Activated CD4-positive, alpha-beta T cell treated with anti-CD3 and anti-CD28 coated beads, Interleukin-2, amount 50 U/mL, for 48 hours (primary cell): ENCODE measurements at places on chromosomes 11 and 22.

GRCh38 chr11:46888636-46889035 lies 29.7 kb downstream of the LRP4 start:
- no peak for DNase-seq

GRCh38 chr11:3622521-3622920 lies 19.3 kb downstream of the ART5 start:
- no peak for DNase-seq

GRCh38 chr22:29397791-29398190 lies 9.4 kb upstream of the AP1B1 start:
- DNase-seq: no peak

DNA sequence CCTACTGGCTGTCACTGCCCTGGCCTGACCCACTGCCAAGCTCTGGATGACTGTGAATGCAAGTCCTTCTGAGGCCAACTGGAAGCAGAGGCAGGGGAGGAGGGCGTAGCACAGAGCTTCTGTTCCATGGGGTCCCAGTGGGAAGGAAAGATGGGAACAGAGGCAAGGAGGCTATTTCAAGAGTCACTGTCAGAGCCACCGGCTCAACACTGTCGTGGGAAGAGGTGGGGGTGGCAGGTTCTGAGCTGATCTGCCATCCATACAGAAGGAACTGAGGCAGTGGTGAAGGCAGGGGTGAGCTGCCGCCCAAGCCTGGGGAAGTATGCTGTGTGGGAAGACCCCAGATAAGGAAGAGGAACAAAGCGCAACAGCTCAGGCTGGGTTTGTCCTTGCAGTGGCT lies 54.7 kb downstream of the SGSM3 start:
- no peak for DNase-seq

- DNase-seq: no peak
Observed at GRCh38 chr11:2380807-2381350, 3.8 kb downstream of the CD81 start.

GRCh38 chr11:84719935-84720577 lies 907.1 kb downstream of the DLG2 start:
- DNase-seq: no peak

DNA sequence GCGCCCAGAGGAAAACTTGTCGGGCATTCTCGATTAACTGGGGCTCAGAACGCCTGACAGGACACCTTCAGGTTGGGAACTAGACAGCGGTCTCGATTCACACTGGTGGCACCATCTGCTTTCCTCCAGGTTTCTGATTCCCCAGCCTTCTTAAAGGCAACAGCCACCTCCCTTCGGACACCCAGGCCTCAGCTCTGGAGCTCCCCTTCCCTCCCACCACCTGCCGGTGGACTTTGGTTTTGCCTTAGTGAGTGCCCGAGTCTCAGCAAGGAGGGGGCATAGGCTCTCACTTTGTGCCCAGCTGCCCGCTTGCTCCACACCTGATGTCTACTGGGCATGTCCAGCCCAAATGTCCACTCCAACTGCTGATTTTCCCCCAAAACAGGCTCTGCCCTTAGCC lies 110.4 kb upstream of the PARVA start:
- no peak for DNase-seq

DNA sequence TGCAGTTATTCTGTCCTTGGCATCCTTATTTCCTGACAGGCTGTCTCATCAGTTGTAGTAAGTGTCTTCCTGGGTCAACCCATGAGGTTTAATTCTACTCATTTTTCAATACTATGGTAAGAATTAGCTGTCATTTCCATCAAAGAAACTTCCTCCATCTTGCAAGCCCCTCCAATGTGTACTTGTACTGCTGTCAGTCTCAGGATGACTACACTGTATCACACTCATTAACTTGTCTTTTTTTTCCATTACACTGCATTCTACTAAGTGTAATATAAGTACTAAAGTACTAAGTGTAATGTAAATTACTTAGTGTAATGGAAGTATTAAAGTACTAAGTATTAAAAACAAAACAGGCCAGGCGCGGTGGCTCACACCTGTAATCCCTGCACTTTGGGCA lies 102.8 kb downstream of the CWF19L2 start:
- no peak for DNase-seq

- no peak for DNase-seq
Observed at GRCh38 chr11:45320371-45320770, 34.2 kb upstream of the SYT13 start.

GRCh38 chr11:45568049-45568448 lies 97.4 kb downstream of the CHST1 start:
- no peak for DNase-seq
